ENCODE measurements at places on chromosomes 13 and 19.

GRCh38 chr13:58620176-58620575 is 988.6 kb downstream of the PCDH17 start:
- no peak for DNase-seq

GRCh38 chr19:45280471-45280961 is 29.4 kb downstream of the MARK4 start:
- DNase-seq = no peak

DNA sequence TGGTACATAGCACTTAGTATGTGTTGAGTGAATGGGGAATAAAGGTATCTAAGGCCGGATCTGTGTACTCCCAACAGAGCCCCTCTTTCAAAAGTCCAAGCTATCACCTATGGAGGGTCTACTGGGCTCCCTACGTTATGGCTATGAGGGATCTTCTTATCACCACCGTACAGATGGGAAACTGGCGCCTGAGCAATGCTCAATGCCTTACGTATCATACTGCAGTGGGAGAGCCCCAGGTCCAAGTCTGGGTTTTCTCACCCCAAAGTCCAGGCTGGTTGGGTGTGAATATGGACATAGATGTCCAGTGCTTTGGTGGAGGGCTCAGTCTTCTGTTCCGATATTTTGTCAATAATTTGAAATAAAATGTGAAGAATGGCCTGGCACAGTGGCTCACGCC is 13.1 kb upstream of the GGACT start:
- no peak for DNase-seq

GRCh38 chr13:72403396-72404010 is 323.9 kb downstream of the MZT1 start:
- no peak for DNase-seq

DNA sequence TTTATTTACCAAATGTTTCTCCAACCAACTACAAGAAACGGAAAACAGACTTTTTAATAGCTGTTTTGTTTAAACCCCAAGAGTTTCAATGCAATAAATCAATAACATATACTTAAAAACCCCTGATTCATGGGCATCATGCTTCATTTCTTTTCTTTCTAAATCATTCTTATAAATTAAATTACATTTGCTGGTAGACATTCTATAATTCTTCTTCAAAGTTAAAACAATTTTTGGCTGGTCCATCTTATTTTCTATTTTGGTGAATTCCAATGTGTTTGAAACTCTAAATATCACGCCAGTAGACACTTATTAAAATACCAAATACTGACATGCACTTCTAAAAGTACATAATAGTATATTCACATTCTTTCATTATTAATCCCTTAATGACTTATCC is 408.6 kb downstream of the LIG4 start:
- DNase-seq = no peak

- no peak for DNase-seq
Observed at GRCh38 chr13:21511849-21512248, 52.7 kb upstream of the ZDHHC20 start.

- DNase-seq = peak; percentile 50
Observed at GRCh38 chr19:35856546-35857149, at the start of gene KIRREL2. Gene KIRREL2, plus strand, starts transcription at chr19:35856911. Its CDS starts 209 bp downstream, at chr19:35857120.

DNA sequence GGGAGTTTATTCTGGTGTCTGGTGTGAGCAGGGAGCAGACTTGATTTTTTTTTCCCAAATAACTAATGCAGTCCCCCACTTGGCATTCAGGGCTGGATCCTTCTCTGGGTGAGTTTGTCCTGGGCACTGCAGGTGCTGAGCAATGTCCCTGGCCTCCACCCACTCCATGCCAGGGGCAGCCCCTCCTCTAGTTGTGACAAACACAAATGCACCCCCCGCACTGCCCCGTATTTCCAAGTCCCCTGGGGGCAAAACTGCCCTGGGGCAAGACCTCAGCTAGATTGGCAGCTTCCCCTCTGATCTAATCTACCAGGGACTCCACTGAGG is 6.4 kb downstream of the MOB3A start:
- DNase-seq = no peak

GRCh38 chr13:104759069-104759468 is 1692.9 kb upstream of the SLC10A2 start:
- DNase-seq = no peak

DNA sequence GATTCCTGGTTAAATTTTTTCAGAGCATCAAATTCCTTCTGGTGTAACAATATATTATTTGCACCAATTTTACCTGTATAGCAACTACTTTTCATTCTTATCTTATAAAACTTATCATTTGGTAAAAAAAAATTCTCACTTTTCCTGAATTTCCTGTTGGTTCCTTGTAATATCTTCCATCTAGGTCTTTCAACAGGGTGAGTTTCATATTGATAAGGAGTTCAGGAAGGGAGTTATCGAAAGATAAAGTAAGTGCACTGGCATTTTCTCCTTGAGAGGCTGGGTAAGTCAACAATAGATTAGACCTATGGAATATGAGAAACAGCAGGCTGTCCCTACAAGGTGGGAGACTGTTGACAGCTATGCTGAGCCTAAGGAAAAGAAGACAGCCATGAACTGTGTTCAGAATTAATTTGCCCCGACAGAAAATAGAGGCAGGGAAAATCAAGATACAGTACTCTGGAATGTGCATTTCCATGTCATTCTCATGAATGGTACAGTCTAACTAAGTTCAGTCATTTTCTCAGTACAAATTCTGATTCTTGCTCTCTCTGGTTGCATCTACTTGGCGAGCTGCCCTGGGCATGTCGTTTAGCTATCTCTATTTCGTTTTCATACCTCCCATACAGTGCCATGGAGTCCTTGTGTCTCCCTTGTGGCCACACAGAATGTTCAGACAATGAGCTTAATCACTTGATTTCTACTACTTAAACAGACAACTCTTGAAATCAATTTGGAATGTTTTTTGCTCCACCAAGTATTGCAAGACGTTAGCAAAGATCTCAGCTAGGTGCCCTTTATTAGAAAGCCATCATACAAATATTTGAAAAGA is 9.9 kb downstream of the IGFL1 start:
- DNase-seq = no peak

DNA sequence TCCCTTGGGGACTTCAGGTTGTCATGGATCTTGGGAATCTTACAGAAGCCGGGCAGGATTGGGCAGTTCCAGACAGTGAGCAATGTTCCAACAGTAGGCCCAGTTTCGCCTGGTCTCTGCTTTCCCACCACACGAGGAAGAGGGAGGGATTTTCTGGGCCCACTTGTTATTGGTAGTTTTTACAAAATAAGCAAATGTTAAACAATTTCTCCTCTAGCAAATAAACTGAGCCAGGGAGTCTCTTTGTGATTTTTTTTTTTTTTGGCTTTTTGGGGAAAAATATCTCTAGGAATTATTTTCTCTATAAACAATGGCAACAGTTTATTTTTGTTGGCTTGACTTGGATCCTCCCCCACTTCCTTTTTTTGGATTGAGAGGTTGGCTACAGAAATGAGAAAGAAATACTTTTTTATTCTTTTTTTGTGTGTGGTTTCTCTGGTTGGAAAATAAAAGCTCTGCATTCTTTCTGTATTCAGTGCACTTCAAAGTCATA is 89.3 kb downstream of the TM9SF2 start:
- DNase-seq = no peak

DNA sequence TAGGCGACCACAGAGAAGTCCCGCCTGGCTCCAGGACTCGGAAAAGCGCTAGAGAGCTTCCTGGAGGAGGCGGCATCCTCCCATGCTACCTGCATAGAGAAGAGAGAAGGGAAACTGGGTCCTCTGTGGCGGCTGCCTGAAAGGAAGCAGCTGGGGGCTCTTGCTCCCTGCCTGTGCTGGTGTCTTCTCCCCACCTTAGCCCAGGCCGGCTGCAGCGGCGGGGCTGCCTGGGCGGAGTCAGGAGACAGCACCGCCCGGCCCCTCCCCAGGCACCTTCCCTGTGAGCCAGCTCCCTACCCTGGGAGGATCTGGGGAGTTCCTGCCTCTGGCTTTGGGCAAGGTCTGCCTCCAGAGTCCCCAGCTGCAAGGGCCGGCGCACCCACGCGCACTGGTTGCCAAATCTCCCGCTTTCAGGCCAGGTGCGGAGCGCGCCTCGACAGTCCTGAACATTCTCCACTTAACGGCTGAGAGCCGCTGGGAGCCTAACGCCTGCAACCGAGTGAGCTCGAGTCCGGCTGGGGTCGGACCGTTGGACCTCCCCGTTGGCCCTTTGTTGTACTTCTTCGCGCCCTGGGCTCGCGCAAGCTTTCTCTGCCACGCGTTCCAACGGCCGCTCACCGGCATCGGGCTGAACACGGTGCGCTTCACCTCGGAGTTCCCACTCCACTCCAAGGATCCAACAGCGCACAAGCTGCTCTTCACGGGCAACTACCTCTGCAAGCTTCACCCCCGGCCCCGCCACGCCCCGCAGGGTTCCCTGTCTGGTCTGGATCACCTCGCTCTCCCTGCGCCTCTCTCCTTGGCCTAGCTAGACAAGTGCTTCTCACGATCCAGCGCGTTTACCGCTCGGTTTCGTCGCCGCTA is 21.8 kb upstream of the ZNF30 start:
- DNase-seq = no peak

GRCh38 chr19:49282184-49282583 is 42.8 kb downstream of the SLC6A16 start:
- DNase-seq = no peak

DNA sequence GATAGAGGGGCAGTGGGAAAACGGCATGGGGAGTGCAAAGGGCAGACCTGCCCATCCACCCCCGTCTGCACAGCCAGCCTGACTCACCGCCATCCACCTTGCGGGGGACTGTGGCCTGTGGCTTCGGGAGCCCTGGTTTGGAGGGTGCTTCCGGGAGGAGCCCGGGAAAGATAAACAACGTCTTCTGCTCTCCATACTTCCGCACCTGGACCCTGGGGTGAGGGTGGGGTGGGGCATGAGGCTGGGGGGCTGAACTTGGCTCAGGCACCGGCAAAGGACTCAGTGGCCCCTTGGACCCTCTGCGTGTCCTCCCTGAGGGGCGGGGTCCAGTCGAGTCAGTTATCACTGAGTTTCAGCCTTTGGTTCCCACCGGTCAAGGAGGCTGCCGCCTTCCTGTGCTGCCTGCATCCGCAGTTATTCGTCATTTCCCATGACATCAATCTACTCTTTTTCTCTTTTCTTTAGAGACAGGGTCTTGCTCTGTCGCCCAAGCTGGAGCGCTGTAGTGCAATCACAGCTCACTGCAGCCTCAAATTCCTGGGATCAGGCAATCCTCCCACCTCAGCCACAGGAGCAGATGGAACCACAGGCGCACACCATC is 3.2 kb downstream of the GPR108 start:
- no peak for DNase-seq

DNA sequence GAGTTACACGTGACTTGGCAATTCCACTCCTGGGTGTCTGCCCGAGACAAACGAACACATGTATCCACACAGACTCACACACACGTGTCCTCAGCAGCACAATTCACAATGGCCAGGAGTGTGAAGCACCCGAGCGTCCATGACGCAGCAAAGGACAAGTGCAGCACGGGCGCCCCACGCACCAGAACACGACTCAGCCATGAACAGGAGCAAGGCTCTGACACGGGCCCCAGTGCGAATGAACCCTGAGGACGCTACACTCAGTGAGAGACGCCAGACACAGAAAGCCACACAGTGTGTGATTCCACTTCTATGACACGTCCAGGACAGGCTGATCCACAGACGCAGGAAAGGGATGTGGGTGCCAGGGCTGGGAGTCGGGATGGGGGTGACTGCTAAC is 36.4 kb downstream of the PIP5K1C start:
- DNase-seq = no peak

DNA sequence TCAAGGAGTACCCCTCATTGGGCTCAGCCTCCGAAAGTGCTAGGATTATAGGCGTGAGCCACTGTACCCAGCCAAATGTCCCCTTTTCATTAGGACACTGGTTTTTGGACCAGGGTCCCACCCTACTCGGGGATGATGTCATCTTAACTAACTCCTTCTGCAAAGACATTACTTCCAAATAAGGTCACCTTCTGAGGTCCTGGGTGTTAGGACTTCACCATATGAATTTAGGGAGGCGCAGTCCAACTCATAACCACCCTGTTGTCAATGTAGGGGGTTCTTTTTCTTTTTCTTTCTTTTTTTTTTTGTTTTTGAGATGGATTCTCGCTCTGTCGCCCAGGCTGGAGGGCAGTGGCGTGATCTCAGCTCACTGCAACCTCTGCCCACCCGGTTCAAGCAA is 32.7 kb upstream of the NFIC start:
- no peak for DNase-seq

DNA sequence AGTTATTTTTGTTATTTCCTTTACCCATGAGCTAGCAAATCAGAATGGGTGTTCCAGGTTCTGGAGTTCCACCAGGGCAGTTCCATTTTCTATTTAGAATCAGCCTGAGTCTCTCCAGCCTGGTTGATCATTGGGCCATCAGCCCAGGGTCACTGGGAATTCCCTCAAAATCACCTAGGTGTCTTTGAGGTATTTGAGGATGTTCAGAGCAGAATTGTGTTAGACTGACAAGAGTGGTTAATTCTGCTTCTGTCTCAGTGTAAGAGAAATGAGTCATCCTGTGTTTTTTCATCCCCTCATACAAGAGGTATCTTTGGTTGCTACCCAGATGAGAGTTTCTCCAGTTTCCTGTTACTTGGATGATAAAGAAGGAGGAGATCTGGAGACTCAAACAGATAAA is 11.7 kb downstream of the ZNF66 start:
- peak; percentile 21 for DNase-seq

GRCh38 chr19:13835791-13836723 is 40.8 kb downstream of the ZSWIM4 start:
- no peak for DNase-seq

Data from activated CD8-positive, alpha-beta T cell treated with anti-CD3 and anti-CD28 coated beads for 36 hours (primary cell).